CD4-positive, alpha-beta T cell treated with Interleukin-6 for 4 hours (primary cell): ENCODE measurements at places on chromosomes 5 and 9.

- no peak for DNase-seq
These were observed 105.5 kb downstream of the STRBP start for GRCh38 chr9:123162791-123163345.

DNA sequence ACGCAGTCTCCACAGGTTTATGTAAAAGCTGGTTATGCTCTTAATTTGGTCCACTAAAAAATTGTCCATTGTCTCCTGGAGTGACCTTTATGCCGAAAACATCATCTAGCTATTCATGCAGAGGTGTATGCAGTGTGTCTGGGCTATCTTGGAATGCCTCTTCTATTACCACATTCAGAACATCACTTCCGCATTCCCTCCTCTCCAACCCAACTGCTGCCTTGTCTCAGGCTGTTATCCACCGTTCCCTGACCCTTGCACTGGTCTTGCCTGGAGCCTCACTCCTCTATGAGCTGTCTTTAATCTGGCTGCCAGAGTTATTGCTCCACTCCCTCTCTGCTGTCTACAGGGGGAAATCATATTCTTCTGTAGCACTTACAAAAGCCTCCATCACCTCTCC is 214.1 kb upstream of the ANKRD55 start:
- no peak for DNase-seq

DNA sequence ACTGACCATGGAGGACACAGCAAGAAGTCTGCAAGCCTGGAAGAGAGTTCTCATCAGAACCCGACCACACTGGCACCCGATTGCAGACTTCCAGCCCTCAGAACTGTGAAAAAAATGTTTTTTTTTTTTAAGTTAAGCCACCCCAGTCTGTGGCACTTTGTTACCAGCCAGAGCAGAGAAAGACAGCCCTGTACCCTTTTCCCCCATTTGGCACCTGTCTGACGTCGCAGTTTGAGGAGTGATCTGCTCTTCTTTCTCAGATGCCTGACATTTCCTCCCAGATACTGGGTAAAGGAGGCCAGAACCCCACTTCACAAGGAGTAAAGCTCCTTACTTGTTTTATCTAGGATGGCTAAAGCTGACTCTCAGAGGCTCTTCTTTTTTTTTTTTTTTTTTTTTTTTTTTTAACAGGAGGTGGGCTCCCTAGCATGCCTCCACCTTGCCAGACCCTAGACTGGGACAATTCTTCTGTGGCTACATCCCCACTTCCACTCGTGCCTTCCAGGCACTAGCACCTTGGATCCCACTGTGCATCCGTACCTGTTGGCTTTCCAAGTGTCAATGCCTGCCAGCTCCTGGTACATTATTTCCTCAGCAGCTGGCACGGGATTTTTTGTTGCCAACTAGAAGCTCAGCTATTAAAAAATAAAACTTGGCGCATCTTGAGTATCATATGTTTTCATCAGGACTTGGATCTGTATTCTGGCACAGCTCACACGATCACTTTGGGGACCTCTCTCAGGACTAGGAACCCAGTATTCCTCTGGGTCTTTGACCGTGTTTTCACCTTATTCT is 14.4 kb downstream of the CAMK4 start:
- peak; percentile 27 for DNase-seq

DNA sequence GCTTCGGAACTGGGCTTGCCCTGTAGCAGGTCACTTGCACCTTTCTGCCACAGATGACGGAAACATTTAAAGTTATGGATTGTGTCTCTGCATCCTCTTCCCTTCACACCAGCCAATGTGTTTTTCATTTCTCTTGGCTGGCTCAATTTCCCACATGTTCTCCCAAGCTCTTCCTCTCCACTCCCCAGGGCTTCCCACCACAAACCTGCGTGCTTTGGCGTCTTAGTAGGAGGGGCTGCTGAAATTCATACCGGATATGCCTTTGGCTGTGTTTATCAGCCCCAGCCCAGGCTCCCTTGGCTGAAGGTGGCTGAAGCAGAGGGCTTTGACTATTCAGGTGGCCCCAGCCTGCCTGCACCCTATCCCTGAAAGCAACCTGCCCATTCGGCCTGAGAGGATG is 32.1 kb downstream of the ADRB2 start:
- DNase-seq: no peak

- no peak for DNase-seq
These were observed 104.5 kb upstream of the LHFPL2 start for GRCh38 chr5:78753093-78753531.
